Effector memory CD8-positive, alpha-beta T cell (primary cell): ENCODE measurements at places on chromosomes 11 and 22.

DNA sequence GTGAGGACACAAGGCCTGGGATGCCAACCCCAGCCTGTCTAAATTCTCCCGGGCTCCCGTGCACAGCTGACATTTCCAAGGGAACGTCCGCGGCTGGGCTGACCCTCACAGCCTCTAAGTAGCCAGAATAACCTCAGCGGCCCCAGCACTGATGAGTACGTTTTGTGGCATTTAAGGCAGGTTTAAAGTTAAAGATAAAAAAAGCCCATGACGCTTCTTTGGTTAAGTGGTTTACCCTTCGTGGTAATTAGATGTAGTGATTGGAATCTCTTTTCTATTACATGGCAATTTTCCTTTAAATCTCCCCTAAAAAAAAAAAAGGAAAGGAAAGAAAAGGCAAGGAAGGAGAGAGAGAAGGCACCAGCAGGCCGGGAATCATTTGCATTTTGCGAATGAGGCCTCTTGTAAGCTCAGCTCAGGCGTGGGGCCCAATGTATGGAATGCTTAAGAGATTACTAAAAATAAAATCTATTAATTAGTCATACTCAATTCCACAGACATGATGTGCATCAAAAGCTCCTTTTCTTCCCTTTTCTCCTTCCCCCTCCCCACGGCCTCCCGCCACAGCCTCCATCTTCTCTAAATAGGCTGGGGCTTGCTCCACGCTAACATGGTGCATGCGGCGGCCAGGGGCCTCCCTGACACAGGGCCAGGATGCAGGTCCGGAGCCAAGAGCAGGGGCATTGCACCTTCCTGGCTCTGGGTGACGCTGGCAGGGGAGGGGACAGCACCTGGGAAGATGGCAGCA, 44.1 kb downstream of the MACROD1 start:
- no peak for DNase-seq

- no peak for DNase-seq
Observed at GRCh38 chr11:95459291-95460042, 228.5 kb upstream of the SESN3 start.

GRCh38 chr11:118156531-118157185, 4.0 kb upstream of the SCN4B start:
- DNase-seq, result peak; percentile 27

DNA sequence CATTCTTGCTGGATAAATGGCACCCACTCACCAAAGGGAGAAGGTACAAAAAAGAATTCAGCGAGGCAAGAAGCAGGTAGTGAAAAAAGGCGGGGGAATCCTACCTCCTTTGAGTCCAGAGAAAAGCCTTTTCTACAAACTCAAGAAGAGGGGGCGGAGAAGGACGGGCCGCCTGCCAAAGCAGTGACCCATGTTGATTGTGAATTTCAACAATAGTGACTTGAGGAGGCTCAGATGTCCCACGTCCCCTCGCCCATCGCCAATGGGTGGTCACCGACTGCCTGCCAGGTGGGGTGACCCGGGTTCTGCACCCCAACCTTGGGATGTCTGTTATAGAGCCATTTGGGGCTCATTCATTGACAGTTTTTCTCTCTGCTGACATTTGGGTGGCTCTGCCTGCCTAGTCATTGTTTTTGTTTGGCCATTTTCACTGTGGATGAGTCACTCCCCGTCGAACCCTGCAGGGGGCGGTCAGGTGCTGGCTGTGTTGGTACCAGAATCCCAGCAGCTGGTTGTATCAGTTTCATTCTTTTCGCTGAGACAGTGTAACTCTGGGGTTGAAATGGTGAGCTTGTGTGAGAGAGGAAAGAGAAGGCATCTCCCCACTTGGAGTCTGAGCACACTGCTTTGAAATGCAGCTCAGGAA, 163.4 kb upstream of the NCAM1 start:
- DNase-seq, result peak; percentile 7

DNA sequence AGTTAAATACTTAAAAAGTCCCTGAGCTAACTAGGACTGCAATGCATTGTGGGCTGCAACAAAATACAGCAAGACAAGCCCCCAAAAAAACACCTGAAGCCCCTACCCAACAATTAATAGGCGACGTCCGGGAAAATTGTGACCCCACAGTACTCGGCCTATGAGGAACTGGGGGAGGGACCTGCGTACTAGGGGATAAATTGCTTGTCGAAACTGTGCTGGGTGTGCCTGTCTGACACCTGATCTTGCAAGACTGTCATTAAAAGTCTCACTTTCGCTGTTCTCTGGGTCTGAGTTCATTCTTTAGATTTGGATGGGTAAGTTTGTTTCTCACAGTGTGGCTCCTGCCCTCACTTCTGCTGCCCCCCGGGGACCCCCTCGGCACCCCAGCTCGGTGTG, 15.2 kb downstream of the TANGO2 start:
- DNase-seq, result no peak

- no peak for DNase-seq
Observed at GRCh38 chr11:101444164-101444563, 139.6 kb downstream of the TRPC6 start.
